Glutamatergic neuron (in vitro differentiated cells): ENCODE measurements at places on chromosomes 12 and 14. TPM values are rescaled to one million over a fixed set of nuclear protein-coding genes. Genes with fewer than 3 reads are reported as not detected.

DNA sequence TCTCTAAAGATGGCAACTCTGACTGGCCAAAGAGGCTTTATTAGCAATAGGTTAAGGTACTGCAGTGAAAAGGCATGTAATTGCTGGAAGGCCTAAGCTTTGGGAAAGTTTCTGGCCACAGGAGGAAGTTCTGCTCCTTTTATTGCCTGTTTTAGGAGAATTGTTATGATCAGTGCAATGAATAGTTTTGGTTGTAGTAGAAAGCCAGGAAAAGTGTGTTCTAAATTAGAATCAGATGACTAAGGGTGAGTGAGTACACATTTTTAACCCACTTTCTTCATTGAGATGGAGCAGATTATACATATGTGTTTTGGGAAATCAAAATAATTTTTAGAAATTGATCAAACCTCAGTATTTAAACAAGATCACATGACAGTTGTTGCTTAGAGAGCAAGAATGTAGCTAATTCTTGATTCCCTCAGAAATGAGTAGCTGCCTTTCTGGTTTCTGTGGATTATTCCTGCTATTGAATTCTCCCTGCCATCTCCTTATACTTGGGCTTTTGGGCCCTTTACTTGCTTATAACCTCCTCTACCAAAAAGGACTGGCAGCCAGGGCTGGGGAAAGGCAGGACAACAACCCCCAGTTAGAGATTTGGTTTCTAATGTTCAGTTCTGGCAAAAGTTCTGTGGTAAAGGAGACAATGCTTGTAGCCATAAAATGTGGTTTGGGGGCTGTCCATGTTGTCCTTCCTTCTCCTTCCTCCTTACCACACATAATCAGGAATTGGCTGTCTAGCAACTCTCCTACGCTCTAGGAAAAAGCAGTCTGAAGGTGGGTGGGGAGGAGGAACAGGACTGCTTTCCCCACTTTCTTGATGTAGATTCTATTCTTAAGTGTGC, 217.1 kb downstream of the SLC38A4 start:
- DNase-seq, result no peak

DNA sequence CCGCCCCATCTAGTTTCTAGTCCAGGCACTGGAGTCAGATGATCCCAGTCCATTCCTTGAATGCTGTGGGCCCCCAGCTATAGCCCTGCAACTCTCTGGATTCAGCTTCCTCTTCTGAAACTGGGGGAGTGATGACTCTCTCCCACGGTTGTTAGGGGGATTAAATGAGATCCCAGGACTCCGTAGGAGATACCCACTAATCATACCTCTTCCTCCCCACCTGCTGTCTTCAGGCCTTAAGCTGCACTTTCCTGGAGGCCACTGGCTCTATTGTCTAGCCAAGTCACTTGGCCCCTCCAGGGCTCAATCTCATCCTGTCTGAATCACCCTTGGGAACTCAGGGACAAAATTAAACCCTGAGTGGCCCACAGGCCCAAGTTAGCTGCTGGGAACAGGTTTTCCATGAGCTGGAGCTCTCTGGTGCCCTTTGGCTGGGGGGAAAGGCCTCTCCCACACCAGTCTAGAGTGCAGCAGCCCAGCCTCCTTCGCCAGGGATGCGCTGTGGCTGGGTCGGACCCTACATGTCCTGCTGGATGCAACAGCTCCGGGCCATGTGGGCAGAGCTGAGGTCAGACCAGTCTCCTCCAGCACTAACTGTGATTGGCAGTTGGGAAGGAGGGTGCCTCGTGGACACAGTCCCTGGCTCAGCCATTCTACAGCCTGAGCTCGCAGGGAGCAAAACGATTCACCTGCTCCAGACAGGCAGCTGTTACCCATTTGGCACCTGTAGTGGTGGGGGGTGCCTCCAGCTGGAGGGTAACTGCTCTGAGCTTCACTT, 6.0 kb upstream of the ASB2 start:
- no peak for DNase-seq

DNA sequence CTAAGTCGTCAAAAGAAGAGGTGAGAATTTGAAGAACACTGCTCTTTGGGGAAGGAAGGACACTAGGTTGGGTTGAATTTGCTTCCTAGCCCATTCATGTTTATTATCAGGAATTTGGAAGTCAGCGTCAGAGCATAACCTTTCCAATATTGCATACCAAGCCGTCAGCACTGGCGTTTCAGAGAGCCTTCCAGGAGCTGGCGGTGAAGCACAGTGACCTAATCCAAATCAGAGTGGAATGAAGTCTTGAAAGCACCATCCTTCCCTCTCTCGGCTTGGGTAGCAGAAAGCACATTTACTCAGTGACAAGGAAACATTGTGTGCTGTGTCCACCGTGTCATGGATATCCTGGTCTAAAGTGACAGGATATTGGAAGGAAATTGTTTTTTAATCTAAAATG, 240.3 kb upstream of the PELI2 start:
- no peak for DNase-seq

DNA sequence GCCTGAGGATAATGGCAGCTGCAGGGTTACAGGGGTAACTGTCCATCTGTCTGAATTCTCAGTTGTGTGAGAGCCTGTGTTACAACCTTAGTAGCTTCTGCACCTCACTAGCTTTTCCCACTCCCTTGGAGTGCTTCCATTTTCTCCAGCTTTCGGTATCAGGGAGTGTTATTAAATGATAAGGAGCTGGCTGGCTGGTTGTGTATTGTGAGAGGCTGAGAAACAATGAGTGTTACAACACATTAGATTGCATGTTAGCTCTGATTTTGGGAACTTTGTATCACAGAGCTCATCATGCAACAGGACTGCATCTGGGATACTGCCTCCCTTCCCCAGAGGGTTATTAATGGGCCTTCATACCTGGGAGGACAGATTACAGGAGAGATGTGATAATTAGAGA, 723.7 kb downstream of the DIO2 start:
- DNase-seq, result no peak

The BDKRB2 gene
- total RNA-seq, result 3.8 TPM

DNA sequence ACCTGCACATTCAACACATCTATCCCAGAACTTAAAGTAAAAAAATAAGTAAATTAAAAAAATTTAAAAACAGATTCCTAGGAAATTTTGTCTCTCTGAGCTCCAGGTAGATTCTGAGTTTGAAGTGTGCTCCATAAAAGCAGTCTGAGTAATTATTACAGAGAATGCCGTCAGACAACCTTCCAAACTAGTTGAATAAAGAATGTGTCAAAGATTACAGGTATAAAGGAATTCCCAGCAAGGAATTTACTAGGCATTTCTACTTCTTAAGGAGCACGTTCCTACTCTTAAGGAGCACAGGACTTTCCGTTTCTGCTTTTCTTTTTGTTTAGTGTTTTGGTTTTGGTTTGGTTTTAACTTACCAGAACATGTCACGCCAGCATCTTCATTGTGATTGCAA, 7.1 kb downstream of the CD163 start:
- DNase-seq, result no peak

The GDF3 gene
- total RNA-seq, result 0.34 TPM

DNA sequence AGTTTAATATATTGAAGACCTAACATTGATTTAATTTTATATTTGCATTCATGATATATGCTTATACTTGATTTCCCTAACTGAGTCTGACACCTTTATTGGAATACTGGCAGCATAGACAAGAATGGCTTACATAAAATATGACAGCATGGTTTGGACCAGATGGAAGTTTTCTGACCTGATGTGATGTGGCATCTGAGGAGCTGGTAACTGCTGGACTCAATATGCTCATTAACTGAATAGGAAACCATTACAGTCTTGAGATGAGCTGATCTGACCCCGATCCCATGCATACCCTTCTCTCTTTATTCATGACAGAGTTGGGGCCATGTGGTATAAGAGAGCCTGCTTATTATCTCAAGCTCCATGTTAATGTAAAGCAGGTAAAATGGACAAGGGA, 604.8 kb upstream of the SEL1L start:
- no peak for DNase-seq

- peak; percentile 90 for DNase-seq
Measured at GRCh38 chr12:94532490-94533422, 73.1 kb upstream of the CEP83 start.

DNA sequence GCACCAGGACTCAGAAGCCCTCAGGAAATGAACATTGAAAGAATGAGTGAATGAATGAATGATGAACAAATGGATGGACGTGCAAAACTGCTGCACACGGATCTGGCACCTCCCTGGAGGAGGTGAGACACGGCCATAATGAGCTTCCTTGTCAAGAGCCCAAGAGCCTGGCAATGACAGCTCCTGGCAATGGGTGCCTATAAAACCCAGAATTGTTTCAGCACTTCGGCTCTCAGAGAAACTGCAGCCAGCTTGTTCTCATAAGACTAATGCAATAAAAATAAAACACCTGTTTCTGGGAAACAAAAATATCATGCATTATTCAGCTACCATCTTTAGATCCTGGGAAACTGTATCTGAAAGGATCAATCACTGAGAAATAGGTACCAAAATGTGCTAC, 200.5 kb upstream of the SFSWAP start:
- DNase-seq, result no peak

DNA sequence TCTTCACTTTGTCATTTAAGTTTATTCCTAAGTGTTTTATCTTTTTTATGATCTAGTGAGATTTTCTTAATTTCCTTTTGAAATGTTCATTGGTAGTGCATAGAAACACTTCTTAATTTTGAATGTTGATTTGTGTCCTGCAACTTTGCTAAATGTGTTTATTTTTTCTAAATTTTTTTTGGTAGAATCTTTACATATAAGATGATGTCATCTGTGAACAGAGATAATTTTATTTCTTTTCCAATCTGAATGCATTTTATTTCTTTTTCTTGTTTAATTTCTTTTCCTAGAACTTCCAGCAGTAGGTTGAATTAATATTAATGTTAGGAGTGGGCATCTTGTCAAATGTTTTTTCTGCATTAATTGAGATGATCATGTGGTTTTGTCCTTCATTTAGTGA, 42.1 kb downstream of the SLCO1B3 start:
- no peak for DNase-seq

The PIANP gene
- total RNA-seq, result 48.8 TPM

GRCh38 chr14:68637106-68638021, 155.5 kb downstream of the ZFP36L1 start:
- no peak for DNase-seq

The PLA2G1B gene
- not detected for total RNA-seq

The PSMA6 gene
- total RNA-seq, result 148 TPM

DNA sequence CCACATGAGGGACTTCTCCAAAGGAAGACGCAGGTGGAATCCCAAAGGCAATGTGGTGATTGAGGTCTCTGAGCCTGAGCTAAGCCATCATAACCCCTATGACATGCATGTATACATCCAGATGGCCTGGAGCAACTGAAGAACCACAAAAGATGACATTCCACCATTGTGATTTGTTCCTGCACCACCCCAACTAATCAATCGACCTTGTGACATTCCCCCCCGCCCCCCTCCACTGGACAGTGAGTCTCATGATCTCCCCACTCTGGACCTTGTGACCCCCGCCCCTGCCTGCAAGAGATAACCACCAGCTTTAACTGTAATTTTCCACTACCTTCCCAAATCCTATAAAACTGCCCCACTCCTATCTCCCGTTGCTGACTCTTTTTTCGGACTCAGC, 87.9 kb downstream of the VCPKMT start:
- no peak for DNase-seq

GRCh38 chr14:79395061-79395460, 816.2 kb downstream of the DIO2 start:
- no peak for DNase-seq

The AKAP5 gene
- total RNA-seq, result 0.15 TPM

The TEX52 gene
- total RNA-seq, result not detected

The CLECL1 gene
- not detected for total RNA-seq

The PPFIBP1 gene
- total RNA-seq, result 43.0 TPM

The AQP2 gene
- not detected for total RNA-seq

- DNase-seq, result no peak
Measured at GRCh38 chr14:21108791-21109190, 7.9 kb downstream of the TMEM253 start.

- no peak for DNase-seq
Measured at GRCh38 chr12:48442179-48442847, 30.0 kb upstream of the ANP32D start.

The SLC15A4 gene
- total RNA-seq, result 23.0 TPM

DNA sequence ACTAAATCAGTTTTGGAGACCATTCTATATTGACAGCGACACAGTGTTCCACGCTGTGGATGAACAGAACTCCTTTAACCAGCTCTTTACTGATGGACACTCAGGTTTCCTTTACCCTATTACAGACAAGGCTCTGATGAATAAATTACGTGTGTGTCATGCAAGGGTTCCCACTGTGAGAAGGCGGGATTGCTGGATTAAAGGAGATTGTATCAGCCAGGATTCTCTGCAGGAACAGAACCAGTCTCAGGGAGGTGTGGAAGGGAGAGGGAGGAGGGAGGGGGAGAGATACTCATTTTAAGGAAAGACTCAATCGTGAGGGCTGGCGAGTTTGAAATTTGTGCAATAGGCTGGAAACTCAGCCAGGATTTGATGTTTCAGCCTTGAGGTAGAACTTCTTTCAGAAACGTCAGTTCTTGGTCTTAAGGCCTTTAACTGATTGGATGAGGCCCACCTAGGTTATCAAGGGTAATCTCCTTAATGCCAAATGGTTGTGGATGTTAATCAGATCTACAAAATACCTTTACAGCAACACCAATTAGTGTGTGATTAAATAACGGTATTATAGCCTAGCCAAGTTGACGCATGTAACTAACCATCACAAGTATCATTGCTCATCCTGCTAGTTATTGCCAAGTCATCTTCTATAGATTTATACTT, 104.0 kb downstream of the GCH1 start:
- DNase-seq, result no peak

GRCh38 chr12:83931451-83931850, 981.1 kb downstream of the SLC6A15 start:
- DNase-seq, result no peak

DNA sequence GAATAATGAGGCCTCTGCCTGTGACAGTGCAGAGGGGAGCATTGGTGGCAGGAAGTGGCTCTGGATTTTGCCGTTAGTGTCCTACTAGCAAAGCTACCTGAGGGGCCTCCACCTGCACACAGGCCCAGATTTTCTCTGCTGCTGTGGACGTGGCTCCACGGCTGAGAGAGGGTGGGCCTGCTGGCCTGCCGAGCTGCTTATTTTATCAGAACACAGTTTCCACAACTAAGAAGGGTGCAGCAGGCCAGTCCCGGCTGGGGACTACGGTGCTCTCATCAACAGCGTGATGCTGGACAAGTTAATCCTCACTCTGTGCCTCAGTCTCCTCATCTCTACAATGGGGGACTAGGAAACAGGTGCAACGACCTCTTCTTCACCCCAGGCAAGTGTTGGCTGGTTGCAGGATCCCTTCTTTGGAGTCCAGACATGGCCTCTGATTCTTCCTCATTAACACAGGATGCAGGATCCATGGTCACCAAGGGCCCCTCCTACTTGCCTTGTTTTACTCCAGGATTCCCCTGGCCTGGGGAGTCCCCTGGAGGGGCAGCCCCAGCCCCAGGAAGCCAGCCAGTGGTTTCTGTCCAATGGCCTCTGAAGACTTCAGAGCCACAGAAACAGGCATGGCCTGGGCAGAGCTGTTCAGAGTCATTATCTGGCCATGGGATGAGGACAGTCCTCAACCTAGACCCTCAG, 3.3 kb downstream of the FAM181A start:
- no peak for DNase-seq

The SERPINA9 gene
- not detected for total RNA-seq

The MLH3 gene
- total RNA-seq, result 17.1 TPM
